Activated naive CD8-positive, alpha-beta T cell treated with anti-CD3 and anti-CD28 coated beads for 36 hours (primary cell): ENCODE measurements at places on chromosomes 16 and 17. TPM values are rescaled to one million over a fixed set of nuclear protein-coding genes. Genes with fewer than 3 reads are reported as not detected.

Gene PIRT
- not detected for total RNA-seq

DNA sequence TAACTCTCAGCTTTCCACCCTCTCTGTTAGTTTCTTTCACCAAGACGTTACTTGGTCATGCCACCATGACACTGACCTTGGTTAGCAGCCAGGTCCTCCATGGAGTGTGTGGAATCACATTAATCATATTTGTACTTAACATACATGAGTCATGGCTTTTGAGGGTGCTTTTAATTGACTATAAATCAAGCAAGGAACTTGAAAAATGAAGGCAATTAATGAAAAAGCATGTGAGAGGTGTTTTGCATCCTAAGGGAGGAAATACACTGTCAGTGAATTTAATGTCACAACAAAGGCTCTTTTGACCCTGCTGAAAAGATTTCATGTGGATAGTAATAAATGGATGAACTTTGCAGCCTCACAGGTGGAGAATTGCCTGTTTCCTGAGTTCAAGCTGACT, 240.7 kb downstream of the CDH13 start:
- DNase-seq = no peak

Gene TEKT1
- not detected for total RNA-seq

DNA sequence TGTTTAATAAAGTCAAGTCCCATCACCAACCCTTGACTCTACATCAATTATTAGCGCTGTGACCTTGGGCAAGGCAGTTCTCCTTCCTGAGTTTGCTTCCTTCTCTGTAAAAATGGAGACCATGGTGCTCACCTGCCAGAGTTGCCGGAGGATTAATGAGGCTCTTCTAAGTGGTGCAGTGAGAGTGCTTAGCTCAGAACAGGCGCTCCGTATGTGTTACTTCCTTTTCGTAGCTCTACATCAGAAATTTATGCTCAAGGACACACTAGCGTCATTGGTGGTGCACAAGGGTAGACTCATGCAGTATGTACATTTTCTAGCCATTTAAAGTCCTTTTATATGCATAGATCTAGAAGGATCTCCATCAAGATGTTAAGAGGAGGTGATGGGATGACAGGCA, 17.4 kb upstream of the CMIP start:
- DNase-seq = no peak

Gene TP53TG3B
- total RNA-seq = not detected
